ENCODE measurements at places on chromosomes 2 and 18. TPM values are rescaled to one million over a fixed set of nuclear protein-coding genes. Genes with fewer than 3 reads are reported as not detected.

GRCh38 chr2:30527859-30528258 lies 80.8 kb downstream of the LCLAT1 start:
- no peak for DNase-seq

- no peak for DNase-seq
Observed at GRCh38 chr2:205670292-205670691, 12.0 kb upstream of the NRP2 start.

DNA sequence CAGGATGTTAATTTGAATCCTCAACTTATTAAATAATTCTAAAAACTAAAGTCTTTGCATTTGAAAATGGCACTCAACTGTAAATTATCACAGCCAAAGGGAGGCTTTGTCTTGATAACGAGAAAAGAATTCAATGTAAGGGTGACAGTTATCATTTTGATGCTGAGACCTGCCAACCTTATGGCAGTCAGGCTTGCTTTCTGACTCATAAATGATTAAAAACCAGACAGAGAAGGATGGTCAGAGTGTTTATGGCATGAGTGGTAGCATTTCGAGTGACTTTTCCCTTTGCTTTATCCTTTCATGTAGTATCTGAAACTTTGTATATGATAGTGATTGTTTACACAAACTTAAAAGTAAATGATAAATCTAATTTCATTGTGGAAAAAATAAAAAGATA lies 53.9 kb upstream of the EPC2 start:
- DNase-seq, result no peak

DNA sequence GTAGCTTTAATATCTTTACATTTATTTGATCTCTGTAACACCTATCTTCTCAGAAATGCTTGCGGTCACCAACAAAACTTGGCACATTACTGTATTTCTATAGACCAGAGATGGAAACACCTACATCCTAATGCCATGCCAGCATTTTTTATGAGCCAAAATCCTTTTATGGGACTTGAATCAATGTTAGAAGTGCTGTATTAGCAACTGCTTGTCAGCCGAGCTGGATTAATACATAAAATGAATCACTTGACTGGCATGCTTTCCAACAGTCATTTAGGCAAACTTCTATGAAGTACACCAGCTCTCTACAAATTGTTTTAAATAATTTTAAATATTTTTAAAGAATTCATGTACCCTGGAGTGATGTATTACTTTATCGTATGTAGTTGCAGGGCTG lies 272.9 kb upstream of the NRP2 start:
- DNase-seq, result no peak

GRCh38 chr18:68837665-68838451 lies 40.0 kb downstream of the CCDC102B start:
- no peak for DNase-seq

GRCh38 chr2:117646872-117647271 lies 167.6 kb upstream of the DDX18 start:
- no peak for DNase-seq

DNA sequence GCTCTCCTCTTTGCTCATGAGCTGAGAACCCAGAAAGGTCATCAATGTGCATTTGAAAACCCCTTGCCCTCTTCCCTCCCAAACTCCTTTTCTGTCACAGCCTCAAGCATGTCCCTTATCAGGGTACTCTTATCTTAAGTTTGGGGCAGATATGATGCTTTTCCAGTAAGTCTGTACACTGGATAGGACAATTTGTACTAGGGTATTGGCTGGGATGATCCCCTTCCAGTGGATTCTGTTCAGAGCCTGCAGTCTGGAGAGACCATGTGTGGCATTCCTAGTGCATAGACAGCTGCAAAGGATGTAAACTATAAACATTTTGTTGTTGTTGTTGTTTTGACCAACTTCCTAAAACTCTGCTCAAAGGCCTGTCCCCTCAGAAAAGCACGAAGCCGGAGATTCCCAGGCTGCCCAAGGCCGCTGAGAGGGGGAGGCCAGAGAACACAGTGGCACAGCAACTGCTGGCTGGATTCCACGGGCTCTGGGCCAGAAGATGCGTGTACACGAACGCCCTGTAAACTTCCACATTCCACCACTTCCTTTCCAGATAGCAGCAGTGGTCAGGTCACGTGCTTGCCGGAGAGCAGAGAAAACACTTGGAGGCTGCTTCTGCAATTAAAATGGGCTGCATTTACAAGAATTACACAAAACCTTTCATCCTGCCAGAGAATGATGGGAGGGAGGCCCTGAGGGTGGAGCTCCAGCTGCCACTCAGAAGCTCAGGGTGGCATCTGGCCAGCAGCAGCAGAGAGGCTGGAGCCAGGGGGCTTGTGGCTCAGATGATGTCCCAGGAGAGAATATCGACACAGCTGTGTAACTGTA lies 42.1 kb downstream of the BMP10 start:
- peak; percentile 87 for DNase-seq

- DNase-seq, result no peak
Observed at GRCh38 chr2:142973822-142974207, 96.4 kb downstream of the KYNU start.

DNA sequence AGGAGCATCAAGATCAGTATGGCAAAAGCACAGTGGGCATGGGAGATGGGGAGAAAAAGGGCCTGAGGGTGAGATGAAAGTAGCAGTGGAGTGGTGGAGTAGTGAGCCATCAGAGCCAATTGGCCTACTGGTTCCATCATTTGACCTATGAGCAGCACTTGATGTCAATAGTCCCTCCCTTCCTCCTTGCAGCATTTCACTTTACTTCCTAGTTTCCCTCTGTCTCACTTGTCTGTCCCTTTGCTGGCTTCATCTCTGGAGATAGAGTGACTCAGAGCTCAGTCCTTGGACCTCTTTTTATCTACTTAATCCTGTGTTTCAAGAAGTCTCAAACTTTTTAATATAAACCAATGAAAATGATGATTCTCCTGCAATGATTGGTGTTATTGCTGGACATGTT lies 32.1 kb downstream of the FBXO48 start:
- no peak for DNase-seq

GRCh38 chr2:240435948-240436682 lies 652 bp downstream of the GPC1 start:
- DNase-seq, result peak; percentile 57

GRCh38 chr2:160747501-160748170 lies 254.0 kb upstream of the RBMS1 start:
- no peak for DNase-seq

DNA sequence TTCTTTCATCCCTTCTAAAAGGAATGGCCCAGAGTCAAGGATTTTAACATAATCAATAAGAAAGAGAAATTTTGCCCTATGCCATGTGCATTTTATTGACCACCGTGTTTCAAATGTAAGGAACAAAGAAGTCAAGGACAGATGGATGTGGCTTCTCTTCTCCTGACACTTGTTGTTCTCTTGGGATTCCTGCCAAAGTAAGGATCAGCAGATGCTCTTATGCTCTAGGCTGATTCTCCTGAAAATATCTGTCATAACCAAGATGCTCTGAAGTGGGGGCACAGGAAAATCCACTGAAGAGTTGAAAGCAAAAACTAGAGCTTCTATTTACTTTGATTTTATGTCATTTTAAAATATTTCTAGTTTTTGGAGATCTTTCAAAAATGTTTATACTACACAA lies 72.9 kb upstream of the SYT4 start:
- no peak for DNase-seq

- no peak for DNase-seq
Observed at GRCh38 chr2:180571559-180571958, 408.8 kb upstream of the UBE2E3 start.

DNA sequence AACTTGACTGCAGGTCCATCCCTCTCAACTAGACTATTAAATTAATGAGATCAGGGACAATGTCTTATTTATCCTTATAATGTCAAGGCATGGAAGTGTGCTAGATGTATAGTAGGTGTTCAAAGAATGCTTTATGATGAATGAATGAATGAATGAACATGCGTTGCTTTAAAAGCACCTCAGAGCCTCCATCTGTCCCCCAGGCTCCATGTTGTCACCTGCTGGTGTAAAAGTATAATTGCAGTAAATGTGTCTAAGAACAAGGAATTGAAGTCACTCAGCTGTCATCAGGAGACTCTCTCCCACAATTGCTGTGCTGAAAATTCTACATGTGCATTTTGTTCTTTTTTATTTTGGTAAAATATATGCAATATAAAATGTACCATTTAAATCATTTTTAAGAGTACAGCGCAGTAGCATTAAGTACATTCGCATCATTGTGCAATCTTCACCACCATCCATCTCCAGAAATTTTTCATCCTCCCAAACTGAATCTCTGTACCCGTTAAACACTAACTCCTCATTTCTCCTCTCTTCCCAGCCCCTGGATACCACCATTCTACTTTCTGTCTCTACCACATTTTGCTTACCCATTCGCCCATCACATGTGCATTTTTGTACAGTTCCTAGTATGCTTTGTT lies 52.6 kb downstream of the GNAL start:
- DNase-seq, result no peak

- DNase-seq, result no peak
Observed at GRCh38 chr2:143482316-143482715, 353.1 kb downstream of the ARHGAP15 start.

DNA sequence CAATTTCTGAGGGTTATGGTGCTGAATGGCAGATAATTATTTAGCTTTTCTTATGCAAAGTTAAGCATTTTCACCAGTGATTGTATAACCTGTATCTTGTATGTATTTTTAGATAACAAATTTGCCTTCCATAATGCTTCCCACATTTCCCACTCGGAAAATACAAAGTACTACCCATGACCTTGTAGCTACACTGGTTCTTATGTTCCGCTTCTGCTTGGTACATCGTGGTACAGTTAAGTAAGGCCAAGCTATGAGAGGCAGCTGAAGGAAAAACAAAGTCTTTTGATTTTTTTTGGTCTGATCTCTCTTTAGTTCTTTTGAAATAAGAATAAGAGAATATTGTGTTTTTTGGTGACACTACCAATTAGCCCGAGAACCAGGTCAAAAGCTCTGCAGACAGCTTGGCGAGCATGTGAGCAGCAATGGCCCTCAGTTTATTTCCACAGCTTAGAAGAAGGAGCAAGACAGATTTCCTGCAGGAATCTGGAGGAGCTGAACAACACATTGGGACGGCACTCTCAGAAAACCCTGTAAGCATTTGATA lies 26.8 kb downstream of the SH3YL1 start:
- no peak for DNase-seq

- no peak for DNase-seq
Observed at GRCh38 chr2:163667064-163667887, 68.5 kb downstream of the FIGN start.

DNA sequence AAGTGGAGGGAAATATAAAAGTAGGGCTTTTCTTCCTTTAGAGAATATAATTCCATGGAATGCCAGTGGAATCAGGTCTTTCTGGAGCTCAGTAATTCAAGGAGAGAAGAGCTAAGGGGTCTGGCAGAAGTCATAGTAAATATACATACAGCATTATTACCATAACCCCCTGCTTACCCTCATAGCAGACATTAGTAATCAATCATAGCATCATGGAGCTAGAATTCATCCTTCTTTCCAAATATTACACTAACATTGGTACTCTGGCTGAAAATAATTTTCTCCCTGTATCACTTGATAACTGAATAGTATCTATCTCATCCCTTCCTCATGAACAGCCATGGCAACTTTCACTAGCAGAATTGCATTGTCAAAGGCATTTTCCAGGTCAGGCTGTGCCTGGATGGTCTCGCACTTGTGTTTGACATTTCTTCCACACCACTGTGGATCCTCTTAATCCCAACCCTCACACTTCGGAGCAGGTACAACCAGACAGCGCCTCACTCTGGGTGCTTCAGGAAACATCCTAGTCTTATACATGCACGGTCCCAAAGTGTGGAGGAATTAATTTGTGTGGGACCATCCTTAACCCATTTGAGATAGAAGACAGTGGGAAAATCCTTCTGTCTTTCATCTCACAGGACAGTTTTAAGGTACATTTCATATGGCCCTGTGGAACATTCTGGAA lies 84.2 kb upstream of the SEC11C start:
- DNase-seq, result no peak

DNA sequence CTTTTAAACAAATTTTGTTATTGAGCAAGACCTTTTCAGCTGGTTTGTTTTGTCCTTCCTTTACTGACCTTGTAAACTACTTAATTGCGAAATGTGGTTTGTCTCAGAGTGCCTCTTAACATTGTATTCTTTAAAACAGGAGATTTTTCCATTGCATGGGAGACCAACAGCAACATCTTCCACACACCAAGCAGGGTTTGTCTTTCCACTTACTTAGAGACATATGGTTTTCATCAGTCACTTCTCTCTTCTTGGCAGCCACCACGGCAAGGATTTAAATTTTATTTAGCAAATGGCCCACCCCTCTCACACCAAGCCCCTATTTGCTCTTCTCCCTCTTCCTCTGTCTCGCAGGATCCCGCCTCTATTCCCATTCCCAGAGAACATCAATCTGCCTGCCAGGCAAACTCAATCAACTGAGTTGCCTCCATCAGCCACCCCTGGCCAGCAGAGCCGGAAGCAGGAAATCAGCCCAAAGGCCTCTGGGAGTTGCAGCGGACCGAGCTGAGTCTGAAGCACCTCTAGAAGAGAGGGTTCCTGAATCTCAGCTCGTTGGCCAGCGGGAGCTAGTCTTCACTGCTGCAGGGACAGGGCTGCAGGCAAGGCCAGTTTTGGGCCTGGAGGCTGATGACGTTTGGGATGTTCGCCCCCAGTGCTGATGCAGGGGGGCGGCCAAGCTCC lies 11.3 kb upstream of the CIB4 start:
- DNase-seq, result no peak

GRCh38 chr2:145058457-145058856 lies 538.5 kb upstream of the ZEB2 start:
- no peak for DNase-seq

GRCh38 chr18:62037012-62037742 lies 144.4 kb upstream of the RNF152 start:
- no peak for DNase-seq

DNA sequence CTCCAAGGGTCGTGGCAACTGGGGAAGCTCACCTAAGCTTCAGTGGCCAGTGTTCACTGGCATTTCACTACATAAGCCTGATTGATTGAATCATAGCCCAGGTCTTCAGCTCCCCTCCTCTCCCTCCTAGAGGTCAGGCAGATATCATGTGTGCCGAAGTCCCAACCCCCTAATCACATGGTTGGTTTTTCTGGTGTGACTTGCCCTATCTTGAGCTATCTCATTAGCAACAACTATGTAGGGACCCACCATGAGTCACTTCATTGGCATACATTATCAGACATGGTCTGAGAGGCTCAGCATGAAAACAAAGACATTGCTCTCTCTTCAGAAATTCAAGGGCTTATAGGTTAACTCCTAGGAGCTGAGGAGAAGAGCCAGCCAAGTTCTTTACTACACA lies 76.8 kb downstream of the LYPD1 start:
- DNase-seq, result no peak

DNA sequence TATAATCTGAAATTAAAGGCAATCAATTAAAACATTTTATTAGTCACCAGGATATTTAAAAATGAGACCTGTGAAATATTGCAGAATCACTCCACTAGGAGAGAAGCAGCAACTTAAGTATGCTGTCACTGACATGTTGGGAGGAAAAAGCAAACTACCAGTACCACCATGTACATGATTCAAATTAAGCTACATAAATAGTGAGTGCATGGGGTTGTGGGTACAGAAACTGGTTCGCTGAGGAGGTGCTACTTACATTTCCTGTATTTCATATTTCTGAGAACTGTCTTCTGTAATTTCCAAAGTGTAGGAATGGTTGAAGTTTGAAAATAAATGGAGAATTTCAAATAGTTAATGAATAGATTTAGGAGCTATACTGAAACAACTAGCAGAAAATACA lies 7.9 kb upstream of the NR4A2 start:
- no peak for DNase-seq

Gene ZBTB14
- 5.8 TPM for total RNA-seq

Gene KATNAL2
- 2.1 TPM for total RNA-seq

Gene GPBAR1
- total RNA-seq, result 7.0 TPM

Gene NCKAP5
- 28.5 TPM for total RNA-seq

Gene DLX1
- not detected for total RNA-seq

Gene ME2
- total RNA-seq, result 114 TPM

Gene ERICH2
- total RNA-seq, result not detected

Gene TGFA
- total RNA-seq, result 2.5 TPM

Gene CFC1
- not detected for total RNA-seq

Gene TGIF1
- total RNA-seq, result 49.5 TPM
